ENCODE measurements at places on chromosomes 5 and 9.

DNA sequence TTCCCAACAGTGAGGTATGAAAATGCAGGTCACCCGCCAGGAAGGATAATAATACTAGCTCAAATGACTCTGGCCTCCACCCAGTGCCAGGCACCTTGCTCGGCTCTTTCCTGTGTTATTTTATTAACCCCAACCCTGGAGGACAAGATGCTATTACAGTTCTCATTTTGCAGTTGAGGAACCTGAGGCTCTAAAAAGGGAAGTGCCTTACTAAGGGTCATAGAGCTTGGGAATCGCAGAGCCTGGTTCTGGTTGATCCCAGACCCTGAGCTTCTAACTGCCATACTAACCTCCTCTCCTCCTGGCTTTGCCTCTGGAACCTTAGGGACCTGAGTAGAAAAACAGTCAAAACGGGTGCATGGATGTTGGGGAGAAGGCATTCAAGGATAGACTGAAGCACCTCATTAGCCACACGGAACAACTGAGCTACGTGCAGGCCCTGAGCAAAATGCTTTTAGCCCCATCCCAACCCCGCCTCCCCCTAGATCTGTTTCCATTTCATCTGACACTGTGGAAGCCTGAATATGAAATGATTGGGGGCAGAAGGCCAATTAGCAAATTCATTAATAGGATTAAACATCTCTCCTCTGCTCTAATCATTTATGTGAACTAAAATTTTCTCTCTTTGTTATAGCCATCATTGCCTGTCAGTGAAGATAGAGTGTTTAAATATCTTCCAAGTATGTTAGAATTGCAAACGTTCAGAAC, 7.9 kb downstream of the KCNIP1 start:
- DNase-seq, result no peak

- DNase-seq, result no peak
These were observed 28.5 kb downstream of the ZNF131 start for GRCh38 chr5:43149231-43149630.

DNA sequence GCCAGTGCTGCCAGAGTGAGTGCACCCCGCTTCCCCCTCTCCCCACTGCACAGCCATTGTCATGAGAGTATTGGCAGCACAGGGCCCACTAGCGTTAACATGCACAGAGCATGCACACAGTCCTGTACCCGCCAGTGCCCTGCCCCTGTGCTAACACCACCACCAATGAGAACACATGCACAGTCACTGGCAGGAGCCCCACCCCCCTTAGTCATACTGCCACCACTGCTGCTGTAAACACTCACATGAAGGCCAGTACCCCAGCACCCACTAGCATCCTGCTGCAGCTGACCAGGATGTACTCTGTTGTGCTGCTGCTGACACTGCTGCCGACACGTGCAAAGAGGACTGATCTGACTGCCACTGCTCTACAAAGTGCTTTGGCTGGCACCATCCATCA, 19.5 kb upstream of the RANBP6 start:
- no peak for DNase-seq

DNA sequence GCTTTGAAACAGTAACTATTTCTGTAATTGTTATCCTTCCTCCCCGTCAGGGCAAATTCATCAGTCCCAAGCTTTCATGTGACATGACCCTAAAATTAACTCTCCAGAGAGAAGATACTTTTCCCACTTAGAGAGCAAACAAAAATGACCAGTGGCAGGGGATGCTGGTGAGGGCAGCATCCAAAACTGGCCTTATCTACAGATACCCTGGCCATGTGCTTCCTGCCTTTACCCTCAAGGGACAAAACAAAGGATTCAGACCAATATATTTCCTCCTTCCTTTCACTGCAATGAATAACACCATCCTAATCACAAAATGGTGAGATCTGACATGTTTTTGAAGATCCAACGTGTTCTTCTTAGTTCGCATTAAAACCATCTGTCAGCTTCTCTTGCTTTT, 267.2 kb downstream of the MAN2A1 start:
- DNase-seq, result no peak

All from activated naive CD4-positive, alpha-beta T cell treated with Interleukin-2 at 50 U/mL for 16 hours (primary cell).